ENCODE measurements at places on chromosomes 12 and 14.

GRCh38 chr12:116150001-116150400 lies 127.5 kb downstream of the MED13L start:
- DNase-seq, result no peak

DNA sequence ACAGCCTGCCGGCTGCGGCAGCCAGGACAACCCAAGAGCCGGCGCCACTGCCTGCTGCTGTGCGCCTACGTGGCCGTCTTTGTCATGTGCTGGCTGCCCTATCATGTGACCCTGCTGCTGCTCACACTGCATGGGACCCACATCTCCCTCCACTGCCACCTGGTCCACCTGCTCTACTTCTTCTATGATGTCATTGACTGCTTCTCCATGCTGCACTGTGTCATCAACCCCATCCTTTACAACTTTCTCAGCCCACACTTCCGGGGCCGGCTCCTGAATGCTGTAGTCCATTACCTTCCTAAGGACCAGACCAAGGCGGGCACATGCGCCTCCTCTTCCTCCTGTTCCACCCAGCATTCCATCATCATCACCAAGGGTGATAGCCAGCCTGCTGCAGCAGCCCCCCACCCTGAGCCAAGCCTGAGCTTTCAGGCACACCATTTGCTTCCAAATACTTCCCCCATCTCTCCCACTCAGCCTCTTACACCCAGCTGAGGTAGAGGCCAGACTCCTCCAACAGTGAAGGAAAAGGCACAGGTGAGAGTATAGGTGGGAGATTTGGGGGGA lies 10.3 kb downstream of the ZBTB39 start:
- DNase-seq, result no peak

- DNase-seq, result no peak
Observed at GRCh38 chr12:118061873-118062843, 1.2 kb upstream of the WSB2 start.

- peak; percentile 23 for DNase-seq
Observed at GRCh38 chr14:44149597-44149996, 357.5 kb downstream of the FSCB start.

DNA sequence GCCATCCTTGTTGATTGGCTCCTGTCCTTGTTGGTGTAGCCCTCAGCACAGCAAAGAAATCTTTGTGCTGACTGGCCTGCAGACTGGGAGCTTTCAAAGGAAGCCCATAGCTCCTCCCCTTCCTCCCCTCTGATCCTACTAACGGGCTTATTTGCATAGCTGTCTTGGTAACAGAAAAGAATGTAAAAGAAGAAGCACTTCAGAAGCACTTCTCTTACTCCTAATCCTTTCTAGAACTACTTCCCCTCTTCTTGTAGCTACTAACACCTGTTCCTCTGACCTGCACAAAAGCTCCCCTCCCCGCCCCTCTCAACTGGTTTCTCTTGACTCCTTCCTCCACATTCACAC lies 14.3 kb upstream of the RIC8B start:
- no peak for DNase-seq

GRCh38 chr14:38567703-38568102 lies 311.8 kb upstream of the CLEC14A start:
- no peak for DNase-seq

- peak; percentile 68 for DNase-seq
Observed at GRCh38 chr14:32201816-32202490, at the start of gene RNU6-7. Gene RNU6-7 (plus strand): TSS chr14:32202045.

GRCh38 chr12:117596968-117597367 lies 235.5 kb upstream of the NOS1 start:
- DNase-seq, result no peak

GRCh38 chr14:45807178-45807899 lies 554.3 kb upstream of the MIS18BP1 start:
- DNase-seq, result no peak

- no peak for DNase-seq
Observed at GRCh38 chr14:87758876-87759275, 234.1 kb downstream of the GALC start.

GRCh38 chr12:14410841-14411569 lies 45.5 kb downstream of the ATF7IP start:
- no peak for DNase-seq

DNA sequence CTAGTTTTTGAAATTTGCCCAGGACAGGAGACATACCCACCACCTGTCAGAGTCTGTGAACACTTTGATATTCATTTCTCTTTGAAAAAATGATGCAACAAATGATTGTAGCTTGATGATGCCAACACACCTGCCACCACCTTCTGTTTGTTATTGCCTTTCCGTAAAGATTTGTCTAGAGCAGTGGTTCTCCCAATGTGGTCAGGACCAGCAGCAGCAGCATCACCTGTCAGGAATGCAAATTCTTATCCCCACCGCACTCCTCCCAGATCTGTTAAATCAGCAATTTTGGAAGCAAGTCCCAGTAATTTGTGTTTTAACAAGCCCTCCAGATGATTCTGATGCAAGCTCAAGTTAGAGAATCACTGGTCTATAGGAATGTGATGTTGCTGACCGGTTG lies 9.9 kb downstream of the CCDC175 start:
- no peak for DNase-seq

GRCh38 chr12:51923506-51924365 lies 16.4 kb downstream of the ACVRL1 start:
- no peak for DNase-seq

GRCh38 chr12:97503073-97503855 lies 40.7 kb downstream of the RMST start:
- DNase-seq, result peak; percentile 7

- DNase-seq, result no peak
Observed at GRCh38 chr14:42013559-42013958, 406.9 kb downstream of the LRFN5 start.

DNA sequence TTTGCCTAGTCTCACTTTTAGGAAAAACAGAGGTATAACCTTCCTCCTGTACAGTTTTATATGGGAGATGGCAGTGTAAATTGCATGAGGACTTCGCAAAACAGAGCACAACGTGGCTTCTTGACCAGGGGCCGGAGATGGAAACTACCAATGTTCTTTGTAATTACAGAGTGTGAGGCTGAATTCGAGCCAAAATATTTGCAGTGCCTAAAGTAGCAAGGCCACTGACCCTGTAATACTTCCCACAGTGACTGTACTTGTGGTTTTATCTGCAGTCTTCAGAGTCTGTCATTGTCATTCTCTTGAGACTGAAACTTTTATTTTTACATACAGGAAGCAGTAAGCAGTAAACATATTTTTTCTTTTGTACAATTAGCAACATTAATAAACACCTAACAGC lies 98.9 kb downstream of the RERG start:
- DNase-seq, result no peak

DNA sequence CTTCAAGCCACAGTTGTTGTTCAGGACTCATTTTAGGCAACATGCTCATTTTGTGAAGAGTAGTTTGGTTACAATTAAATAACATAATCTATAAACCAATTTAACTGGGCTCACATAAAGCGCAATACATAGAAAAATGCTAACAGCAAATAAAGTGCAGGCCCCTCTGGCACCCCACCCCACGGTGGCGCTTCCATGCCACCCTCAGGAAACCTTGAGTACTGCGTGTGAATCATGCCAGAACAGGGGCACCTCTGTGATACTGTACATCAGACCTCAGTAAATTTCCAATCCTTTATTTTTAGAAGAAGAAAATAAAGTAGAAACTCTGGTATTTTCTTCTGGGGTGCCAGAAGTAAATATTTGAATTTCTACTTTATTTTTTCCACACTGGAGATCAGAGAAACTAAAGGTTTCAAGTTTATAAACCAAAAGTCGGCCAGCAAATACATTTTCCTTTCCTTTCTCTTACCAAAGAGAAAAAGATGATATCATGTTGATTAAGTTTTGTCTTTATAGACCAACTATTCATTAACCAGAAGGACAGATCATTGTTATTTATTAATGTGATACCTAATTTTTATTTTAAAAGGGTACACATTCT lies 316.8 kb downstream of the PAWR start:
- no peak for DNase-seq

GRCh38 chr12:110001596-110001995 lies 2.4 kb downstream of the ANKRD13A start:
- DNase-seq, result no peak

DNA sequence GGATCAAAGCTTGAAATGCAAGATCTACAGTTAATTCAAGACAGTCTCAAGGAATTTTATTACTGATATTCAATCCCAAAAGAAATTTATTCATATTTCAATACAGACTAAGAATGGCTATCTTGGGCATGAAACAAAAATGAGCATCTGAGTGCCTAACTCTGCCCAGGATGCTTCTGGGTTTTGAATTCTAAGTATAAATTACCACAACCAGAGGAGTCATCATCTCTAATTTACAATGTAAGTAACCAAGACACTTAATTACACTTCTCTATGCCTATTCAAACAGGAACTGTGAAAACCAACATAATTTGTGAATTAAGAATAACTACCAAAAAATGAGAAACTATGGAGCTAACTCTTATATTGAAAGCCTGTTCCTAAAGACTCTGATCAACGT lies 14.1 kb downstream of the OSBPL8 start:
- DNase-seq, result no peak

DNA sequence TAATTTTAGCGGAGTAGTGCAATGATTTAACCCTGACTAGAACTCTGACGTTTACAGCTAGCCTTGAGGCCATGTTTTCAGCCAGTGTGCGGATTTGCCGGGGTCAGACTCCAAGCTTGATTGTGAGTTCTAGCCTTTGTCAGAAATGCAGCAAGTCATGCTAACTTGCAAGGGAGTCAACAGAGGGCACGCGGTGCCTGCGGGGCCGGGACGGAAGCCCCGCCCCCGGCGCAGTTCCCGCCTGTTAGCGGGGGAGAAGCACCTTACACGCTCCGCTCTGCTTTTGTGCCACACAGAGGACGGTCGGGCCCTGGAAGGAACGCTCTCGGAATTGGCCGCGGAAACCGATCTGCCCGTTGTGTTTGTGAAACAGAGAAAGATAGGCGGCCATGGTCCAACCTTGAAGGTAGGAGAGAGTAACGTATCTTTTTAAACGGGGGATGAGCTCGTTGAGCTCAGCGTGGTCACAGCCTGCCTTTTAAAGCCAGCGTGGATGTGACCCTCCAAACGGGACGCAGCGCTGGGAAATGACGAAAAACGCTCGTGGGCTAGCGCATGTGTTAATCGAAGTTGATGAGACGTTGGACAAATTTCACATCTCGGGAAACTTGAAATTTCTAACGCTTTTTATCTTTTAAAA lies 14.8 kb upstream of the EID3 start:
- DNase-seq, result no peak

GRCh38 chr12:92615703-92616102 lies 87.1 kb upstream of the PLEKHG7 start:
- no peak for DNase-seq

- no peak for DNase-seq
Observed at GRCh38 chr12:66403746-66404145, 101.5 kb downstream of the HELB start.

DNA sequence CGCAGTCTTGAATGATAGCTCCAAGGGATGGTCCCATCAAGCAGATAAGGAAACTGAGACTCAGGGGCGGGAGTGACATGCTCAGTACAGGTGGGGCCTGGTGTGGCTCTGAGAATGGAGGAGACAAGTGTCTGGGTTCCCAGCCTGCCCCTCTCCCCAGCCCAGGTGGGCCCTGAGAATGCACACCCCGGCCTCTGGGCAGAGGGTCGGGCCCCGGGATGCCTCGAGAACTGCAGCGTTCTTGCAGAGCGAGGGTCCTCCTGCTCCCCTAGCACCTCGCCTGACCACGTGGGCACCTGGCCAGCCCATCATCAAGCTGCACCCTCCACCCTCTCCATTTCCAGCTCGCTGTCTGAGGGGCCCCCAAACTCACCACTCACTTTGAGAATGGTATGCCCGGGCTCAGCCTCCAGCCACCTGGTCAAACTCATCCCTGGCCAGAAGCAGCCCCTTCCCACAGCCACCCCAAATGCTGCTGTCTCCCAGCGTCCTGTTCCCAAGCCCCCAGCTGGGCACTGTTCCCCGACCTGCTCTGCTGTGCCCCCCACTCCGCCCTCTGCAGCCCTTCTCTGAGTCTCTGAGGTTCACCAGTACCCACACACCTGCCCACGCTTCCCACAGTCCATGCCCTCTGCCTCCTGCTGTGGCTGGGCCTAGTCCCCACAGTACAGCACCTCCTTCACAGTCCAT lies 44.3 kb downstream of the CYP46A1 start:
- DNase-seq, result no peak

DNA sequence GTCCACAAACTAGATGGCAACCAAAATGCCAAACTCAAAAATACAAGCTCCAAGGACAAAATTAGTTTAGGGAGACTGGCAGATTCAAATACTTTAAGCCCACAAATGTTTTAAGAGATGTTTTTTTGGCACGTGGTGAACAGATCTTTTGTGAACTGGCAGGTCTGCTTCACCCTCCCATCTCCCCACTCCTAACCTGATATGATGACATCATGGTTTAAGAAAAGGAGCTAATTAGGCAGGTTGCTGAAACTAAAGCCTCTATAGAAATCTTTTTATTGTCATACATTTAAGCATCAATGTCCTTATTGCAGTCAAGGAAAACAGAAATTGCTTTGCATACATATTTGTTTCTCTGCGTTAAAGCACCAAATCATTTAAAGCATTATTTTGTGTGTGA lies 5.8 kb downstream of the LRIG3 start:
- no peak for DNase-seq

DNA sequence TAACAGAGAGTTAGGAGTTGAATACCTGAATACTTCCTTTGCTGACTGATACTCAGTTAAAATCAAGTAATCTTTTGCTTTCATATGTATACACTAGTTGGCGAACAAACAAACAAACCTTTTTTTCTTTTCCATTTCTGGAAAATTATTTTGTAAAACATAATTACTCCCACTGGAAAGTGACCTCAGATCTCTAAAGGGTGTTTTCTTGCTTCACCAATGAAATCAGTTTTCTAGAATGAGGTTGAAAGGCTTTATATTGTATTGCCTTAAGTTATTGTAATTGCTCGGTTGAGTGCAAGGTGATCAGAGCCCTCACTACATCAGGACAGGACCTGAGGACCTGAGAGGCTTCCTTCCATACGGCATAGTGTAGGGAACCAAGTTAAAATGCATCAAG lies at the start of gene OR4K1:
Gene OR4K1, plus strand, starts transcription at position 301 of the 400 bp plus-strand sequence. CDS start 4,750 bp downstream, outside the sequence.
- no peak for DNase-seq

DNA sequence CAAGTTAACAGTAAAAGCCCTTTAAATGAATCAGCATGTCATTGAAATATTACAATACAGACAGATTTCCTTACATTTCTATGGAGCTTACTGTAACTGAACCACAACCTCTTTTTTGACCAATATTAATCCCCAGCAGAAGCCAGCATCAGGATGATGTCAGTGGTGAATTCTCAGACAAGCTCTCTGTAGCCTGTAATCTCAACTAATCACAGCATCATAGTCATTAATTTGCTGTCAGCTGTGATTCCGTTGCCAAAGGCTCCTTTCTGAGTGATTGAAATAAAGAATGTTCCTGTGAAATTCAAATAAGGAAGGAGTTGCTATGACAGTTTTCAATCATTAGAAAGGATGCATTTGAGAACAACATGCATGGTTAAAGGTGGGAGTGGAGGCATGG lies 323.1 kb downstream of the PDZRN4 start:
- DNase-seq, result no peak

DNA sequence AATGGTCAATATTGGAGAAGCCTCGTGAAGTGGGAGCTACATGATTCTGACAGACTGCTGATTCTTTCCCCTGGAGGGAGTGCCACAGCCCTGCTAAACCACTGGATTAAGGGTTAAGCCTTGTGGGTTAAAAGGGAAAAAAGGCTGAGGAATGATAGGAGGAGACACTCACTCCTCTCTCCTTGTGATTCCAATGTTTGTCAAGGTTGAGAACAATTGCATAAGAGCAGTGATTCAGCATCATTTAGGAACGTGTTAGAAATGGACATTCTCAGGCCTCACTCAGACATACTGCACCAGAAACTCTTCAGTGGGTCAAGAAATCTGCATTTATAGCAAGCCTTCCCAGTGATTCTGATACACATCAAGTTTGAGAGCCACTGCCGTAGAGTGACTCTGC lies 87.8 kb upstream of the GZMB start:
- no peak for DNase-seq
